Gastrocnemius medialis (tissue), 4 donors: ENCODE measurements at places on chromosomes 2 and 18.

- DNase-seq: no peak
Measured at GRCh38 chr18:75859533-75859932, 432.0 kb upstream of the SMIM21 start.

- no peak for DNase-seq
Measured at GRCh38 chr2:240397924-240398645, 37.4 kb upstream of the GPC1 start.

GRCh38 chr2:235658351-235659174 lies 164.7 kb downstream of the AGAP1 start:
- no peak for DNase-seq

DNA sequence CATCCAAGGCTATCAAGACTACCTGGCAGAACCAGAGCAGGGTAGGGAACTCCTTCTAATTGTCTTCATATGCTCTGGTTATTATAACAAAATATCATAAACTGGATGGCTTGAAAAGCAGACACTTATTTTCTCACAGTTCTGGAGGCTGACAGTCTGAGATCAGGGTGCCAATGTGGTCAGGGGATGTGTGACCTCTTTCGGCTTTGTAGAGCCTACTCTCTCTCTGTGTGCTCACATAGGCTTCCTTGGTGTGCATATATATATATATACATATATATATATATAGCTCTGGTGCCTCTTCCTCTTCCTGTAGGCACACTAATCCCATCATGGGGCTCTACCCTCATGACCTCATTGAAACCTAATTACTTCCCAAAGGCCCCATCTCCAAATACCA lies 101.6 kb downstream of the ARL6IP6 start:
- no peak for DNase-seq

DNA sequence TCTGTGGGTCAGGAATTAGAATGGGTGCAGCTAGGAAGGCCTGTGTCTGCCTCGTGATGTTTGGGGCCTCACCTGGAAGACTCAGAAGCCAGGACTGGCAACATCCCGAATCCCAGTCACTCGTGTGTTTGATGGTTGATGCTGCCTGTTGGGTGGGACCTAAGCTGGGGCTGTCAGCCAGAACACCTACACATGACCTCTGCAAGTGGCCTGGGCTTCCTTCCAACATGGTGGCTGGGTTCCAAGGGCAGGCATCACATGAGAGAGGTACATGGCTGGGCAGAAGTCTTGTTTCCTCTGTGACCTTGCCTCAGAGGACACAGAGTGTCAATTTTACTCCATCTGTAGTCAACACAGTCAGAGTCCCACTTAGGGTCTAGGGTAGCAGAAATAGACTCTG lies 177.8 kb downstream of the GBX2 start:
- DNase-seq: no peak
